Aortic smooth muscle cell (primary cell): ENCODE measurements at places on chromosomes 11 and 22. TPM values are rescaled to one million over a fixed set of nuclear protein-coding genes. Genes with fewer than 3 reads are reported as not detected.

The TUBA8 gene
- 0.26 and 0.87 TPM in 2 replicates for total RNA-seq

The KRTAP5-2 gene
- total RNA-seq: not detected in 2 replicates

The CHRDL2 gene
- not detected in 2 replicates for total RNA-seq

The TRPT1 gene
- 32.1 and 36.1 TPM in 2 replicates for total RNA-seq

The IZUMO1R gene
- total RNA-seq: 0.50 and 0.53 TPM in 2 replicates

The PLA2G3 gene
- total RNA-seq: 0.13 TPM in 1 of 2 replicates, not detected in the other

The ARHGAP8 gene
- not detected in 2 replicates for total RNA-seq

The OR4B1 gene
- total RNA-seq: not detected in 2 replicates

The FERMT3 gene
- 50.9 and 96.3 TPM in 2 replicates for total RNA-seq

The TMEM151A gene
- total RNA-seq: 0.13 and 0.25 TPM in 2 replicates

The EIF3L gene
- 293 and 326 TPM in 2 replicates for total RNA-seq

The ZMAT5 gene
- 19.2 and 19.4 TPM in 2 replicates for total RNA-seq

The OR6X1 gene
- not detected in 2 replicates for total RNA-seq

The OR6T1 gene
- total RNA-seq: not detected in 2 replicates

The TPBGL gene
- total RNA-seq: not detected in 2 replicates

The HORMAD2 gene
- total RNA-seq: not detected in 2 replicates

The EFCAB6 gene
- 2.4 and 2.5 TPM in 2 replicates for total RNA-seq

The ANGPTL5 gene
- total RNA-seq: 0.25 and 0.92 TPM in 2 replicates

The DGCR6L gene
- 63.2 and 65.3 TPM in 2 replicates for total RNA-seq

The KCNK7 gene
- 0.06 and 0.13 TPM in 2 replicates for total RNA-seq

The GAS2 gene
- total RNA-seq: 0.75 and 2.0 TPM in 2 replicates

The P2RY2 gene
- 1.2 and 1.6 TPM in 2 replicates for total RNA-seq

The FRMD8 gene
- 33.5 and 44.3 TPM in 2 replicates for total RNA-seq

The ZNF143 gene
- 26.2 and 28.0 TPM in 2 replicates for total RNA-seq

The PIWIL4 gene
- 2.6 and 3.0 TPM in 2 replicates for total RNA-seq

The NTM gene
- total RNA-seq: 32.1 and 35.0 TPM in 2 replicates

The TIMP3 gene
- 23.5 and 45.7 TPM in 2 replicates for total RNA-seq

The NOX4 gene
- 0.56 and 0.79 TPM in 2 replicates for total RNA-seq

The ZC3H7B gene
- total RNA-seq: 46.5 and 47.9 TPM in 2 replicates

The C11orf65 gene
- total RNA-seq: 0.62 and 1.2 TPM in 2 replicates

The BBOX1 gene
- not detected in 2 replicates for total RNA-seq

The SEC14L2 gene
- 10.2 and 11.6 TPM in 2 replicates for total RNA-seq
